Calu3 (cell line): ENCODE measurements at places on chromosomes 3 and 15.
A peak's percentile ranks its signal among the peaks of the same experiment; 100 is the strongest.

GRCh38 chr15:40436892-40437751 is 3.6 kb upstream of the BAHD1 start:
- H3K27me3 ChIP-seq, result peaks cover 51% of the 10 kb centered on the region
- H3K4me3 ChIP-seq, result peak overlapping the region; percentile 57
- no peak overlapping the region for H3K27ac ChIP-seq
- no peak for DNase-seq
- H3K4me1 ChIP-seq, result peaks cover 8% of the 10 kb centered on the region
- peaks cover 27% of the 10 kb centered on the region for H3K36me3 ChIP-seq

GRCh38 chr15:95323796-95324195 is 1006.7 kb upstream of the NR2F2 start:
- no peaks in the 10 kb centered on the region for H3K36me3 ChIP-seq
- no peak for DNase-seq
- H3K27ac ChIP-seq, result no peak overlapping the region
- no peaks in the 10 kb centered on the region for H3K4me1 ChIP-seq
- no peaks in the 10 kb centered on the region for H3K27me3 ChIP-seq

DNA sequence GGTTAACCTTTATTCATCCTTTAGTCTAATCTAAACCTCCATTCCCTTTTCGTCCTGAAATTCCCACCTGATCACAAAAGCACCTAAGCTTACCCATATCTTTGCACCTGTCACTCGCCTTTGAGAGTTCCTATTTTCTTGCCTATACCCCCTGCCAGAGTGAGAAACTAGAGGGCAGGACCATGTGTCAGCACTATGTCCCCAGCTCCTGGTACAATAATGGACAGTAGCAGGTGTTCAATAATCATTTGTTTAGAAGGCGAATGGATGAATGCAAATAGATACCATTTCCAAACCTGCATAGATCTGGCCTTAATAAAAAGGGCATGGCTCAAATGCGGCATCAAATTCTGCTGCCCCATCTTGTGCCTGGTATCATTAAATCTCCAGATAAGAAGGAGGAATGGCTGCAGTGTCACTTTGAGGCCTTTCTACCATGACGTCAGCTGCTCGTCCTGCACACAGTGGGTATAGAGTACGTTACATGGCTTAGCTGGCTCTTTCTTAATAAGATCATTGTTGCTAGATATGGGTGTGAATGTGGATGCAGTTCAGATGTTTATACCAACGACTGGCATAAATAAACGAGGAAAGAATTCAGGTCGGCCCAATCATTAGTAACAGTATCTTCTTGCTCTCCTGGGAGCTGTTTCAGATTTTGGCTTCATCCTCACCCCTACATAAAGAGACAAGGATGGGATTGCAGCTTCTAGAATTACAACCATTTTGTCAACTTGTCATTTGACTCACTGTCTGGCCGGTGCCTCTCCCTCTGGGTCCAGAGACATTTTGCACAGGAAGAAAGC is 148.7 kb downstream of the RORA start:
- H3K27me3 ChIP-seq, result peaks cover 93% of the 10 kb centered on the region
- H3K27ac ChIP-seq, result no peak overlapping the region
- DNase-seq, result no peak
- H3K4me1 ChIP-seq, result no peaks in the 10 kb centered on the region

DNA sequence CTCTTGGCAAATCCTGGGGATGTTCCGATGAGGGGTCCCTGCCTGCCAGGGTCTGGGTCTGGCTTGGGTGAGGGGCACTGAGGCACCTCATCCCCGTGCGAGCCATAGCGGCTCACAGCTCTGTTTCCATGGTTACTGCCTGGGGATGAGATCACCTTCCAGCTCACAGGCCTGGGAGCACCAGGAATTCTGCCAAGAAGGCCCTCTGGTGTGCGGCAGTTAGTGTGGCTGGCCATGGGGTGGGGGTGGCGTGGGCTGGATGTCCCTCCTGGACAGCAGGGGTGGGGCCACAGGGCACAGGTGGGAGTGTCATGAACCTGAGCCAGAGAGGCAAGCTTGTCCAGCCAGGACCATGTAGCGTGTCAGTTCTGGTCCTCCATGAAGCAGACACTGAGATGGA is 22.1 kb upstream of the PRR23E start:
- H3K27ac ChIP-seq, result no peak overlapping the region
- no peaks in the 10 kb centered on the region for H3K36me3 ChIP-seq
- no peaks in the 10 kb centered on the region for H3K4me1 ChIP-seq
- peak; percentile 43 for DNase-seq
- peaks cover 100% of the 10 kb centered on the region for H3K27me3 ChIP-seq
- H3K4me3 ChIP-seq, result no peak overlapping the region

GRCh38 chr3:159916052-159916451 is 72.6 kb upstream of the IL12A start:
- no peaks in the 10 kb centered on the region for H3K27me3 ChIP-seq
- no peak overlapping the region for H3K4me3 ChIP-seq
- no peak overlapping the region for H3K27ac ChIP-seq
- H3K36me3 ChIP-seq, result no peaks in the 10 kb centered on the region
- H3K4me1 ChIP-seq, result peaks cover 21% of the 10 kb centered on the region

- DNase-seq, result no peak
- H3K4me1 ChIP-seq, result peaks cover 34% of the 10 kb centered on the region
- H3K36me3 ChIP-seq, result peaks cover 16% of the 10 kb centered on the region
- H3K4me3 ChIP-seq, result peak overlapping the region; percentile 4
Observed at GRCh38 chr3:194275721-194276120, 75.4 kb downstream of the CPN2 start.

DNA sequence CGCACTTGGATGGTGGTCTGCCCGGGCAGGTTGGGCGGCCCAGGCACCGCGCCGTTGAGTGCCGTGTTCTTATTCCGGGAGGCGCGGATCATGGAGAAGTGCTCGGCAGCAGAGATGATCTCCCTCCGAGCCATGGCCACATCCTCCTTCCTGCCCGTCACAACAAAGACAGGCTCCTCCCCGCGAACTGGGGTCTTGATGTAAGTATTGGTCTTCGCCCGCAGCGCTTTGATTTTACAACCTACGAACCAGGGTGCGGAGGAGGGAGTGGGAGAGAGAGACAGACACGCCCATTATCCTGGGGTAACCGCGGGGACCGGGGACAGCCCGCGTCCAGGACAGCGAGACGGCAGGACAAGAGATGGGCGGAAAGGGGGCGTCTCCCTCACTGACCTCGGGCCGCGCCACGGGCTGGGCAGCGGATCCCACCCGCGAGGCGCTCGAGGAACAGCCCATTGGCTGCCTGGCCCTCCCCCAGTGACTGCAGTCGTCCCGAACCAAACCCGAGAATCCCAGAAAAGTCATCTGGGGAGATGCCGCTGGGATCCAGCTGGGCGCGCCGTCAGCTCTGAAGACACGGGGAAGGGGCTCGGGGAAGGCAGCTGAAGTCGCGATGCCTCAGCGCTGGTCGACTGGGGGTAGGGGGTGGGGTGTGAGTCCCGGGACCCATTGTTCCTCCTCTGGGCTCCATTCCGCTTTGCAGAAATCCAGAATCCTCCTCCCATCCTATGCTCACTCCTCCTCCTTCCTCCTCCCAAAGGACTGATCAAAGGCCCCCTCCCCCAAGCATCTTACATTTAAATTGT is 1.2 kb downstream of the MEX3B start:
- peaks cover 21% of the 10 kb centered on the region for H3K4me1 ChIP-seq
- peaks cover 32% of the 10 kb centered on the region for H3K36me3 ChIP-seq
- H3K4me3 ChIP-seq, result peak overlapping the region; percentile 92
- H3K27me3 ChIP-seq, result peaks cover 31% of the 10 kb centered on the region
- no peak for DNase-seq

GRCh38 chr3:147400111-147400510 is 6.2 kb downstream of the ZIC4 start:
- no peak for DNase-seq
- H3K27me3 ChIP-seq, result no peaks in the 10 kb centered on the region
- no peak overlapping the region for H3K27ac ChIP-seq
- peaks cover 10% of the 10 kb centered on the region for H3K36me3 ChIP-seq
- peaks cover 10% of the 10 kb centered on the region for H3K4me1 ChIP-seq

- no peak for DNase-seq
- H3K36me3 ChIP-seq, result peaks cover 22% of the 10 kb centered on the region
- no peak overlapping the region for H3K27ac ChIP-seq
- no peaks in the 10 kb centered on the region for H3K4me1 ChIP-seq
- no peaks in the 10 kb centered on the region for H3K27me3 ChIP-seq
- H3K4me3 ChIP-seq, result no peak overlapping the region
Observed at GRCh38 chr3:197793247-197793646, 2.2 kb downstream of the LRCH3 start.

- H3K27ac ChIP-seq, result no peak overlapping the region
- peaks cover 8% of the 10 kb centered on the region for H3K36me3 ChIP-seq
- no peaks in the 10 kb centered on the region for H3K27me3 ChIP-seq
- no peak for DNase-seq
Observed at GRCh38 chr3:96814651-96815567, 515 bp downstream of the EPHA6 start.

DNA sequence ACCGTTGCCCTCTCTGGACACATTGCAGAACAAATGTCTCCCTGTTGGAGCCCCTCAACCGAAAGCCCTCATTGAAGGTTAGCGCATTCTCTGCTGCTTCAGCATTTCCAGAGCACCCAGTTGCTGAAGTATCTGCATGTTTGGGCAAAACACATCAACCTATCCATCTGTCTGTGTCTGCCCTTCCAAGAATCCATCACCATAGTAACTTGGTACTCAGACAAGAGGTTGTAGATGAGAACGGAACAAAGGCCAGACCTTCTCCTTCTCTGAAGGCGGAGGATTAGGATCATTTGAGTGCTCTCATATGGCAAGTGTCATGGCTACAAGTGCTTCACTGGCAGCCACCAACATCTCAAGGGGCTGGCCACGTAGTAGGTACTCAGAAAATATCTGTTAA is 23.1 kb upstream of the RHO start:
- no peak overlapping the region for H3K27ac ChIP-seq
- no peak for DNase-seq
- H3K4me3 ChIP-seq, result no peak overlapping the region

GRCh38 chr3:52385157-52385556 is 59.7 kb downstream of the SEMA3G start:
- no peaks in the 10 kb centered on the region for H3K27me3 ChIP-seq
- H3K4me1 ChIP-seq, result no peaks in the 10 kb centered on the region
- no peaks in the 10 kb centered on the region for H3K36me3 ChIP-seq
- no peak overlapping the region for H3K27ac ChIP-seq
- DNase-seq, result peak; percentile 41

- no peak overlapping the region for H3K4me3 ChIP-seq
- H3K27ac ChIP-seq, result no peak overlapping the region
- DNase-seq, result no peak
- H3K36me3 ChIP-seq, result peaks cover under 1% of the 10 kb centered on the region
- peaks cover 63% of the 10 kb centered on the region for H3K27me3 ChIP-seq
Observed at GRCh38 chr3:50221411-50222168, 14.4 kb upstream of the GNAI2 start.

- no peak for DNase-seq
- H3K27me3 ChIP-seq, result no peaks in the 10 kb centered on the region
- H3K4me1 ChIP-seq, result no peaks in the 10 kb centered on the region
- no peak overlapping the region for H3K27ac ChIP-seq
- no peak overlapping the region for H3K4me3 ChIP-seq
- H3K36me3 ChIP-seq, result no peaks in the 10 kb centered on the region
Observed at GRCh38 chr15:67358391-67358790, 103.8 kb downstream of the IQCH start.

DNA sequence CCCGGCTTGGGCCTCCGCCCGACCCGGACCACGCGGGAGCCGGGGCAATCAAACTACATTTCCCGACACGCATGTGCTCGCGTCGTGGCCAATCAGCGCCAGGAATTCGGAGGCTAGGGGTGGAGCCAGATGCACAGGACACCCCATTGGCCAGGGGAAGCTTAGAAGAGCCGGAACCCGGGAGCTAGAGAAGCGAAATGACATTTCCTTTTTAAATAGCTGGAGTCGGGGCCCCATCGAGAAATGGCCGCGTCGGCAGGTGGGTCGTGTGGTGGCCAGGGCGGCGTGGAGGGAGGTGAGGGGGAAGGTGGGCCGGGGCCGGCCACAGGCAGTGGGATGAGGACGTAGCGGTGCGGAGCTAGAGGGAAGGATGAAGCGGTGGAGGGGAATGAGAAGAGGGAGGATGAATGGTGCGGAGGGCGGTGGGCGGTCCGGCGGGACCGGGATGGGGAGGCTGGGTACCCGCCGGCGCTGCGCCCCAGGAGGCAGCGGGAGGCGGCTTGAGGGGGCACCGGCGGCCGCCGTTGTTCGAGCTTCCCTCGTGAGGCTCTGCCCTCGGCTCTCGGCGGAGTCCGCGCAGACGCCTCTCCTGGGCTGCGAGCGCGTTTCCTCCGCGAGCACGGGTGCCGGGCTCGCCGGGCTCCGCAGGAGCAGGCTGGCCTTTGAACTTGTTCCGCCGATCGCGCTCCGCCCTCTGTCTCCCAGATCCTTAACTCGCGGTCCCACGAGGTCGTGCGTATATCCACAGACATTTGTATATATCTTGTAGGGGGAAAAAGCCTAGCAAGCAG is at the start of gene KBTBD8:
TSS of gene KBTBD8 (plus strand) at position 195 of the 791 bp plus-strand sequence. CDS start at position 244, 49 bp downstream.
- peak within 1 kb of the TSS; percentile 81 for H3K4me3 ChIP-seq
- peak within 1 kb of the TSS; percentile 62 for H3K27ac ChIP-seq
- no peaks in the 10 kb centered on the region for H3K4me1 ChIP-seq
- peak; percentile 98 for DNase-seq
- peaks cover 14% of the 10 kb centered on the region for H3K27me3 ChIP-seq
- peaks cover 16% of the 10 kb centered on the region for H3K36me3 ChIP-seq

GRCh38 chr15:85407421-85408269 is 27.2 kb downstream of the AKAP13 start:
- no peaks in the 10 kb centered on the region for H3K27me3 ChIP-seq
- DNase-seq, result peak; percentile 57

DNA sequence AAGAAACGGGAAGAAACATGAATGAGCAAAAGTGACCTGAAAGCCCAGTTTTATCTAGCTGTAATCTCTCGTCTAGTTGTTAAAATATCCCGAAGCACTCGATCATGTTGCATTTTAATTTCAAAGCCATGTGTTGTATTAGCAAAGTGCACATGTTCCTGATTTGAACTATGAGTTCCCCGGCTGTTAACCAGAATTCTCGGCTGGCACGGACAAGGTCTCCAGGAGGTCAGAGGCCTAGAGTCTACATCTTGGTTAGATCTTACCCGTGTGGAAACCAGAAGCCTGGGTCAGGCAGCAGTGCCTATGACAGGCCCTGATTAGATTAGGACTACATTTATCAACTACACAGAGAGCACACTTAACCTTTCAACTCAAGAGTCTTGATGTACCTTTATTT is 195.8 kb downstream of the CDIN1 start:
- H3K27me3 ChIP-seq, result no peaks in the 10 kb centered on the region
- DNase-seq, result no peak
- no peaks in the 10 kb centered on the region for H3K36me3 ChIP-seq
- no peak overlapping the region for H3K27ac ChIP-seq
